Stimulated activated CD8-positive, alpha-beta memory T cell treated with anti-CD3 and anti-CD28 coated beads, Interleukin-15, amount 100 ng/mL, for 4 hours (primary cell): ENCODE measurements at places on chromosomes 2 and 18.

DNA sequence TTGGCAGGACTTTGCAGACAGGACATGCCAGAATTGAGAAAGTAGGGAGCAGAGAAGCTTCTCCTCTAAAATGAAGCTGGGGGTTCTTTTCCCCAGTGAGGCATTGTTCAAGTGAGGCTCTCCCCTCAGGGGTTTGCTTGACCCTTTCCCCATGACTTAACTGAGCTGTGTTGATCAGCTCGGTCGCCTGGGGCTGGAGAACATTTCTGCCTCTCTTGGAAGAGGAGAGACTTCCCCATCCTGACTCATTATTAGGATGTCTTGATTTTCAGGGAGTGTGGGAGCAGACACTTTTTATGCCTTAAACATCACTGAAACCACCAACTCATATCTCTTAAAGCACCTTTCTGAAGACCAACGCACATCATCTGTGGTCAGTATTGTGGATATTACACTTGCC is 27.9 kb upstream of the GLI2 start:
- no peak for DNase-seq

DNA sequence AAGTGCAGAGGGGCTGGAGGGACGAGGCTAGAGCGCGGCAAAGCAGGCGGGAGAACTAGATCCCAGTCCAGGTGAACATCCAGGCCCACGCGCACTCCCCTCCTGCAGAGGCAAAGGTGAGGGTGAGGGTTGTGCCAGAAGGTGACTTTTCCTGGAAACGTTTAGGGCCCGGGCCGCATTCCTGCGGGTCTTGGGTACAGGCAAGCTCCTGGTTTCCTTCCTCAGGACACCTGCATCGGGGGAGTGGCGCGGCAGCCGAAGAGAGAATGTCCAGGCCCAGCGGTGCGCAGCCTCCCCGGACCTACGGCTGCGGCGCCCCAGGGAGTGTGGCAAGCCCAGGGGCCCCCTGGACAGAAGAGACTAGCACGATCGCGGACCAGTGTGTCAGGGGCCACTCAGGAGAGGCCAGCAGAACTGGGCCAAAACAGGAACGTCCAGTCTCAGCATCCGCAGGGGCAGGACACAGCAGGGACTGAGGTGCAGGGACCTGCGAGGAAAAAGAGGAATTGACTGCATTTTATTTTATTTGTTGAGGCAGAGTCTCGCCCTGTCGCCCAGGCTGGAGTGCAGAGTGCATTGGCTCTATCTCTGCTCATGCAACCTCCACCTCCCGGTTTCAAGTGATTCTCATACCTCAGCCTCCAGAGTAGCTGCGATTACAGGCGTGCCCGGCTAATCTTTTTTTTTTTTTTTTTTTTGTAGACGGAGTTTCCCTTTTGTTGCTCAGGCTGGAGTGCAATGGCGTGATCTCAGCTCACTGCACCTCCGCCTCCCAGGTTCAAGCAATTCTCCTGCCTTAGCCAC is 8.7 kb upstream of the IMPA2 start:
- DNase-seq: no peak

GRCh38 chr2:235215248-235215647 is 263.4 kb downstream of the SH3BP4 start:
- no peak for DNase-seq

- DNase-seq: no peak
Measured at GRCh38 chr2:130726614-130727180, 2.2 kb upstream of the GPR148 start.

DNA sequence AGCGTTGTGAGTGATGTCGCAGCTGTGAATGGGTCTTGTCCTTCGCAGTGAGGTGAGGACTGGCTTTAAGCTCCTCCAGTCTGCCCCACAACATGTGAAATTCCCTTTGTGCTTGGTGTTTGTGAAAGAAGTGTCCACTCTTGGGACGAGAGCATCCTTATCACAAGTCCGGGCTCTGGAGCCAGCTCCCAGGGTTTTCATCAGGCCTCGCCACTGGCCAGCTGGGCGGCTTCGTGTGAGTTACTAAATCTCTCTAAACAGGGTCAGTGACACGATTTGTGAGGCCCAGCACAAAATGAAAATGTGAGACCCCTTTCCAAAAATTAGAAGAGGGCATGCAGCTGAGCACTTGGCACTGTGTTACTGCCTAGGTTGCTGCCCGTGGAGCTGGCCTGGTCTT is 115.9 kb downstream of the VAPA start:
- DNase-seq: no peak

- no peak for DNase-seq
Measured at GRCh38 chr2:180664507-180664906, 315.9 kb upstream of the UBE2E3 start.

GRCh38 chr2:78145395-78145996 is 623.3 kb upstream of the LRRTM4 start:
- DNase-seq: no peak
